ENCODE measurements at places on chromosomes 12 and 14.
A peak's percentile ranks its signal among the peaks of the same experiment; 100 is the strongest.

GRCh38 chr12:116703214-116703795, 34.6 kb downstream of the SPRING1 start:
- DNase-seq, result peak; percentile 27

- DNase-seq, result no peak
Observed at GRCh38 chr12:78343657-78344056, 513.0 kb downstream of the NAV3 start.

- DNase-seq, result no peak
Observed at GRCh38 chr12:68888243-68888642, 44.7 kb downstream of the CPM start.

DNA sequence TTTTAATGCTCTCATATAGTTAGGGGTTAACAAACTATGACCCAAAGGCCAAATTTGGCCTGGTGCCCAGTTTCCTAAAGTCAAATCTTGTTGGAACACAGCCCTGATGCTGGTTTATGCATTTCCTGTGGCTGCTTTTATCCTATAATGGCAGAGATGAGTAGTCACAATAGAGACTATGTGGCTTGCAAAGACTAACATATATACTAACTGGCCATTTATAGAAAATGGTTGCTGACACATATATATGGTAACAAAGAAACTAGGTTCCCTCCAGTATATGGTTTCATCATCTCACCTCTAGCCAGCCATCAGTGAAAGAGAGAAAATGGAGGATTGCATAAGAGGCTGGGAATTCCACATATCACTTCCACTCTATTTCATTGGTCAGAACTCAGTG, 10.8 kb downstream of the NAV3 start:
- DNase-seq, result no peak

GRCh38 chr12:128190614-128191013, 76.4 kb upstream of the TMEM132C start:
- no peak for DNase-seq

DNA sequence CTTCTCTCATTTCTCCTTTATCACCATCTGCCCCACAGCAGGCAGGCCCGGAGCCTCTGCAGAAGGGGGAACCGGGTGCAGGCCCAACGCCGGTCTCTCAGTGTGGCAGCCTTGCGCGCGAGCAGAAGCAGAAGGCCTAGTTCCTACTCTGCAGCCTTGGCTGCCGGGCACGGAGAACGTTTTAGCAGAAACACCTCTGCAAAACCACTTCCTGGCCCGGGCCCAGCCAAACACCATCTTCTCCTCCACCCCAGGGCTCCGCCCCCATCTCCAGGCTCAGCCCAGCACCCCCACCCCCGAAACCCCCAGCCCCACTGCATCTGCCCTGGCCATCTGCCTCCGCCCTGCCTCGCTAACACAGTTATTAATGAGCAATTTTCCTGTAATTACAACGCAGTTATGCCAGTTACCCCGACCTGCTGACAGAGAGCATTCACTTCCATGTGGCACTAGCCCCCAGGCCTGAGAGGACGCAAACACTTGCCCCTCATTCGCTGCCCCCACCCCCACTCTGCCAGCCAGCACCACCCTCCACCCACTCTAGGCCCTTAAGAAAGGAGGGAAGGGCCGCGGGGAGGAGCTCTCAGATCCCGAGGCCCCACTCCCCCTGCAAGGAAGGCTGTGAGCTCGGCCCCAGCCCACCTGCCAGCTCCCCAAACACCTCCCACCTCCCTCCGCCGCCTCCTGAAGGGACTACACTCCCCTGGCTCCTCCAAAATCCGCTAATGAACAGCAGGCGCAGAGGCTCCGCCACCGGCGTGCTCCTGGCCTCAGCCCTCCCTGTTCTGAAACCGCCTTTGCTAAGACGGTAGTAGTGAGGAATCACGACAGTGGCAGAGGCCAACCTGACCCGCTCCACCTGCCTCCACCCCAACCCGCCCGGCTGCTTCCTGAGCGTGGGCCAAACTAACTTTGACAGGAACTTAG, 44.7 kb upstream of the FBRSL1 start:
- DNase-seq, result peak; percentile 55

- no peak for DNase-seq
Observed at GRCh38 chr12:4251967-4252366, 21.6 kb upstream of the CCND2 start.

DNA sequence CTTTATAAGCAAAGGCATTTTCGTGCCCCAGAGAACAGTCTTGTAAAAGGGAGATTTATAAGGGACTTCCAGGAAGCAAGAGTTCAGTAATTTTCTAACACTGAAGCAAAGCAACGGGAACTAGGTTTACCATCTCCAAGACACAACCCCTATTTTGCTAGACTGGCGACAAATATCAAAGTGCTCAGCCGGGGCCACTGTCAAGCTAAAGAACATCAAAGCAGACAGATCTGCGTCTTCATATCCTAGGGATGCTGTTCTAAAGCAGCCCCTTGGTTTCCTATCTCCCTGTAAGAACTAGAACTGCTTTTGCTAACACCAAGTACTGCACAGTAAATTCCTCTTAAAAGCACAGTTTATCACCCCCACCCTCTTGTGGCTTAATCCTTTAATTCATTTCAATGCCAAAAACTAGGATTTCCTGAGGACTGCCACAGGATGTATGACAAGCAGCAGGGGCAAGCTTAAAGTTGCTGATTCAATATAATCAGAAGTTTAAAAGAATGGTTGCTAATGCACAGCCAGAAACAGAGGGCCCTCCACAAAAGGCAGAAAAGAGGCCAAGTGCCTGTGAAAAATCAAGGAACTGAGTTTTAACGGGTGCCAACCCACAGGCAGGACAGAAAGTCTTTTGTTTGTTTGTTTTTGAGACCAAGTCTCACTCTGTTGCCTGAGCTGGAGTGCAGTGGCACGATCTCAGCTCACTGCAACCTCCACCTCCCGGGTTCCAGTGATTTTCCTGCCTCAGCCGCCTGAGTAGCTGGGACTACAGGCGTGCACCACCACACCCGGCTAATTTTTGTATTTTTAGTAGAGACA, 44.0 kb upstream of the ISM2 start:
- DNase-seq, result no peak

DNA sequence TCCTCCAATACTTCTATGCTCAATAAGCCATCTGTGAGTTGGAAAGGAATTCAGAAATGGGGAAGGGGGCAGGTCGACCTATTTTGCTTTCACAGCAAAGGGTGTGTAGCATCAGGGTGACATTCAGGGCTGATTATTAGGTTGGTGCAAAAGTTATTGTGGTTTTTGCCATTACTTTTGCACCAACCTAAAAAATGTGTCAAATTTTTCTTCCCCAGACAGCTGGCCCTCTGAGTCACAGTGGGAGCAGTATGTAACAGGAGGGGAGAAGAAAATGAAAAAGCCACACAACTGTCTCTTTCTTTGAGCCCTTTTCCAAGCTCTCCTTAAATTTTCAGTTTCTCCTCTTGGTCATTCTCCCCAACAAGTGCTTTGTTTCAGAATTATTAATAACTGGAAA, 47.1 kb upstream of the GZMB start:
- no peak for DNase-seq

DNA sequence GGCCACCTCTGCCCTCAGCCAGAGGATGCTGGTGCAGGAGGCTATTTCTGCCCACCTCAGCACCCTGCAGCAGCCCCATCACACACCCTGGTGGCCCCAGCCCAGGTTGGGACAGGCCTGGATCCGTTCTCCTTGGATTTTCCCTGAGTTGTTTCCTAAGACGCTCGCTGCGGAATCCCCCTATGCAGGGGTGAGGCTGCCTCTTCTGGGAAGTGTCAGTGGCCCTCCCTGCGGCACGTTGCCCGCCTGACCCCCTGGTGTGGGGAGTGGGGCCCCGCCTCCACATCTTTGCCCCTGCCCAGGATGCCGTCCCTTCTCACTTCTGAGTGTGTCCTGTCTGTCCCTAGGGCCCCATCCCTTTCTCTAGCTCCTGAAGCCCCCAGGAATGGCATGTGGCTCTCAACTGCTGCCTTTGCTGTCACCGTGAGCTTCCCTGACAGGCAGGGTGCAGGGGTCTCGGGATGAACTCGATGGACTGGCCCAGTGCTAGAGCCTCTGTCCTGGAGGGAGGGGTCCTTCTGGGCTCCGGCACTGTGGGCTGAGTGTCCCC, 594 bp upstream of the EXOC3L4 start:
- no peak for DNase-seq

- DNase-seq, result no peak
Observed at GRCh38 chr12:129036135-129036534, 182.9 kb downstream of the GLT1D1 start.

- no peak for DNase-seq
Observed at GRCh38 chr14:77026930-77027537, 1.5 kb downstream of the IRF2BPL start.

DNA sequence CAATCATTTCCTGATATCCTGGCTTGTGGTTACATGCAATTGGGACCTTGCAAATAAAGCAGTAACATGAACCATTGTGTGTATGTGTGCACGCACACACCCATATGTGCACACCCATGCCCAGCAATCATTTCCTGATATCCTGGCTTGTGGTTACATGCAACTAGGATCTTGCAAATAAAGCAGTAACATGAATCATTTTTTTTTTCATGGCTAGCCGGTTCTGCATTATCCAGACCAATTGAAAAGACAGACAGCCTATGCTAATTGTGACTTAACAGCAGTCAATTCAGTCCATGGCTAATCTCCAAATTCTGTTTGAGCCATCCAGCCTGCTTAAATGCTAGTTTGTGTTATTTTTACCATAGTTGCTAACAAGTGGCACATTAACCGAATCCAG, 134.3 kb downstream of the TTC7B start:
- no peak for DNase-seq
